Esophagus mucosa (tissue), 1 donor: ENCODE measurements at places on chromosomes 4 and X. TPM values are rescaled to one million over a fixed set of nuclear protein-coding genes. Genes with fewer than 3 reads are reported as not detected.

The SEPSECS gene
- 4.4 TPM for total RNA-seq

The NEIL3 gene
- 3.8 TPM for total RNA-seq

The ANXA3 gene
- total RNA-seq = 51.0 TPM

The MAGEB3 gene
- total RNA-seq = not detected

The APOO gene
- 18.4 TPM for total RNA-seq

The HTN1 gene
- not detected for total RNA-seq

The YIPF7 gene
- total RNA-seq = not detected

The SPANXB1 gene
- not detected for total RNA-seq

The SHROOM3 gene
- total RNA-seq = 20.7 TPM

The IL9R gene
- total RNA-seq = 0.44 TPM

The PPBP gene
- 1.0 TPM for total RNA-seq

The TMEM144 gene
- total RNA-seq = 8.1 TPM

The DMRTC1 gene
- total RNA-seq = not detected

The SYAP1 gene
- total RNA-seq = 23.2 TPM

The GAGE12J gene
- not detected for total RNA-seq

The INTU gene
- 7.9 TPM for total RNA-seq

The PDE5A gene
- 1.7 TPM for total RNA-seq

The KLF8 gene
- total RNA-seq = 23.2 TPM

The GAGE1 gene
- total RNA-seq = not detected

The LPAR4 gene
- not detected for total RNA-seq

The SLC10A4 gene
- total RNA-seq = not detected

The MAGEB17 gene
- total RNA-seq = not detected

The ZIC3 gene
- total RNA-seq = not detected

The TMPRSS11B gene
- total RNA-seq = 36.9 TPM

The LRCH2 gene
- total RNA-seq = 0.12 TPM

The AREG gene
- 21.0 TPM for total RNA-seq

The STS gene
- total RNA-seq = 1.6 TPM

The ASMT gene
- not detected for total RNA-seq

The ADH1B gene
- 14.2 TPM for total RNA-seq

The SPP1 gene
- total RNA-seq = 1.4 TPM

The FAM9B gene
- not detected for total RNA-seq

The GRIA2 gene
- total RNA-seq = not detected

The CTBP1 gene
- 89.4 TPM for total RNA-seq

The RAB41 gene
- not detected for total RNA-seq

The PRR32 gene
- total RNA-seq = not detected

The UCHL1 gene
- 2.1 TPM for total RNA-seq

The SH3RF1 gene
- total RNA-seq = 5.4 TPM

The C4orf54 gene
- total RNA-seq = not detected

The FHIP1A gene
- total RNA-seq = 43.6 TPM

The STK32B gene
- total RNA-seq = 0.28 TPM

The KLB gene
- 0.32 TPM for total RNA-seq

The FBXL5 gene
- total RNA-seq = 62.8 TPM

The SPACA5 gene
- not detected for total RNA-seq

The UGT2B10 gene
- not detected for total RNA-seq

The ASB12 gene
- not detected for total RNA-seq

The XAGE1A gene
- not detected for total RNA-seq

The SPANXN4 gene
- total RNA-seq = not detected

The RPS6KA6 gene
- 0.96 TPM for total RNA-seq

The NSUN7 gene
- 2.0 TPM for total RNA-seq

The AKAP4 gene
- total RNA-seq = not detected

The ATP8A1 gene
- total RNA-seq = 2.6 TPM

The RBMXL3 gene
- not detected for total RNA-seq
